ENCODE measurements at places on chromosomes 3 and 15.

DNA sequence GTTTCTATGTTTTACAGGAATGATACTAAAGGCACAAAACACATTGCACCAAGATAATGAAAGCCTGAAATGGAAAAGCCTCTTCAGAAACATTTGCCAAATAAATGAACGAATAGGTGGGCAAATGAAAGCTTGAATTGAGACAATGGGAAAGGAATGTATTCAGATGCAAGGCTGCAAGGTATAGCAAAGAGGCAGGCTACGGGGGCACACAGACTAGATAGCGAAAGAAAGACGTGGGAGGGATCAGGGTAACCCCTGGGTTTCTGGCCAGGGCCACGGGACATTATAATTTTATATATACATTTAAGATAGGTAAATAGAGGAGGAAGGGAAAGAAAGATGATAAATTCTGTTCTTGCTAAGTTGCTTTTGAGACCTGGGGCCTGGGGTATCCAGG is 95.9 kb upstream of the NLGN1 start:
- no peaks in the 10 kb centered on the region for H3K27me3 ChIP-seq
- H3K36me3 ChIP-seq = no peaks in the 10 kb centered on the region
- H3K4me1 ChIP-seq = no peaks in the 10 kb centered on the region
- no peak overlapping the region for H3K4me3 ChIP-seq

DNA sequence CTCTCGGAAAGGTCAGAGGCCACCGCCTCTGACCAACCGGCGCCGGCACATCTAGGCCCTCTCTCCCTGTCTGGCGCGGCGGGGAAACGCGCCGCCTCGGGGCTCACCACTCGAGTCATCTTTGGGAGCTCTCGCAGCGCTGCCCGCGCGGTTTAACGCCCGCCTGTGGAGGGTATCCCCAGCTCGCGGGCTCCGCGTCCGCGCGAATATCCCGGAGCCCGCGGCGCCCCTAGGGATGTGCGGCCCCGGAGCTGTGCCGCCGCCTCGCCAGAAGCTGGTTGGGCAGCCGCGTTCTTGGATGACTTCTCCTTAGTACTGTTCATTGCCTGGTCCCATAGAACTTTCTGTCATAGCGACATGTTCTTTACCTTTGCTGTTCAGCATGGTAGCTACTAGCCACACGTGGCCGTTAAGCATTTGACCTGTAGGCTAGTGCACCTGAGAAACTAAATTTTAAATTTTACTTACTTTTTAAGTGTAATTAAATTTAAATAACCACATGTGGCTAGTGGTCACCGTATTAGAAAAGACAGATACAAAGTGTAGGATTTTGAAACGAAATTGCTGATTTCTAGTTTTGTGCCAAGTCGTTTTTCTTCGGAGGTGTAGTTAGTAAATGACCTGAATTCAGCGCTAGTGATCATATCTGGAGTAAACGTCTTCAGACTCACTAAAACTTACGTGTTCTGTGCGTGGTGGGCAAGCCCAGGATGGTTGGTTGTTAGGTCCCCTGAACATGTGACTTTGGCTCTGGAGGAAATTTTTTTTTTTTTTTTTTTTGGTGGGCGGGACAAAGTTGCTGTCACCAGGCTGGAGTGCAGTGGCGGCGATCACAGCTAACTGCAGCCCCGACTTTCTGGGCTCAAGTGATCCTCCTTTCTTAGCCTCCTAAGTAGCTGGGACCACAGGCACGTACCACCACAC is 835 bp downstream of the ARIH2 start:
- H3K36me3 ChIP-seq = peaks cover 14% of the 10 kb centered on the region
- peak overlapping the region; percentile 98 for H3K4me3 ChIP-seq
- DNase-seq = peak; percentile 43
- H3K4me1 ChIP-seq = peaks cover 6% of the 10 kb centered on the region

DNA sequence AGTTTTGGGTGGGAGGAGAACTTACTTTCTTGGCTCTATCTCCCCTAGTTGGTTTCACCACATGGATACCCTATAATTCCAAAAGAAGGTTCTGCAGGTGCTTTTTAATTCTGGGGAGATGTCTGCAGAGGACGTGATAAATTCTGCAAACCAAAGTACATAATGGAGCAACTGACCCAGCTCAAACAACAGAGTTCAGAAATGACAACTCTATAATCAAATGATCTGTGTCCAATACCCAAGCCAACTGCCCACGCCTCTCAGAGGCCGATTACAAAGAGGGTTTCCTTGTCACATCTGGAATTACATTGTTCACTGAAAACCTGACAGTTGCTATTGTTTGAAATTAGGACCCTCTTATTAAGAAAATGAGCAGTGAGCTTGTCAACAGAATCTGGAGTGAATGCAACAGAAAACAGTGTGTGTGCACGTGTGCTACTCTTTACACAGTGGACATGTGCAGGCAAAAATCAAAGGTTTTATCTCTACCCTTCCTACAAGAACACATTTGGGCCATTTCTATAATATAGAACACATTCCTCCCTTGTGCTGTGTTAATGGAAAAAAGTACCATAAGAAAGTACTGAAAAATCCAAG is 593.0 kb downstream of the MAGI1 start:
- H3K4me3 ChIP-seq = no peak overlapping the region
- H3K27ac ChIP-seq = no peak overlapping the region
- H3K27me3 ChIP-seq = no peaks in the 10 kb centered on the region
- no peak for DNase-seq

DNA sequence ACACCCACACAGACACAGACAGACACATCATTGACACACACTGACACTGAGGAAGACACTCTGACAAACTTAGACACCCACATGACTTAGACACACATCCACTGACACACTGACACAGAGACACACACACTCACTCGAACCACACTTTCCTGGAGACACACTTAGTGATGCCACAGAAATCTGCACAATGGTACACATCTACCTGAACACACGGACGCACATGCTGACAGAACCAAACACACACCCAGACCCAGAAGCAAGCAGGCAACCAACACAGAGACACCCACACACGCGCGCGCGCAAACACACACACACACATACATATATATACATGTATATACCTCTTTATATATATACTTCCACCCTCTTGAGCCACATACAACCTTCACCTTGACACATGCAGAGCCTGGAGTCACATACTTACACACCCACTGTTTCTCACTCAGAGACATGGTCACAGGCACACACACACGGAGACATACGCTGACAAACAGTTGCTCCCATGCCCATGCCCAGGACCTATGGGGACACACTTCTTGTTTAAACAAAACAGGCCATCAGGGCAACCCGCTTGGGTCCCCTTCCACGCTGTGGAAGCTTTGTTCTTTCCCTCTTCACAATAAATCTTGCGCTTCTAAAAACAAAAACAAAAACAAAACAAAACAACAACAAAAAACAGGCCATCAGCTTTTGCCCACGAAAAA is 913 bp upstream of the SCN5A start:
- DNase-seq = peak; percentile 19
- no peaks in the 10 kb centered on the region for H3K36me3 ChIP-seq
- no peak overlapping the region for H3K4me3 ChIP-seq
- H3K4me1 ChIP-seq = peaks cover 4% of the 10 kb centered on the region
- peaks cover 46% of the 10 kb centered on the region for H3K27me3 ChIP-seq

DNA sequence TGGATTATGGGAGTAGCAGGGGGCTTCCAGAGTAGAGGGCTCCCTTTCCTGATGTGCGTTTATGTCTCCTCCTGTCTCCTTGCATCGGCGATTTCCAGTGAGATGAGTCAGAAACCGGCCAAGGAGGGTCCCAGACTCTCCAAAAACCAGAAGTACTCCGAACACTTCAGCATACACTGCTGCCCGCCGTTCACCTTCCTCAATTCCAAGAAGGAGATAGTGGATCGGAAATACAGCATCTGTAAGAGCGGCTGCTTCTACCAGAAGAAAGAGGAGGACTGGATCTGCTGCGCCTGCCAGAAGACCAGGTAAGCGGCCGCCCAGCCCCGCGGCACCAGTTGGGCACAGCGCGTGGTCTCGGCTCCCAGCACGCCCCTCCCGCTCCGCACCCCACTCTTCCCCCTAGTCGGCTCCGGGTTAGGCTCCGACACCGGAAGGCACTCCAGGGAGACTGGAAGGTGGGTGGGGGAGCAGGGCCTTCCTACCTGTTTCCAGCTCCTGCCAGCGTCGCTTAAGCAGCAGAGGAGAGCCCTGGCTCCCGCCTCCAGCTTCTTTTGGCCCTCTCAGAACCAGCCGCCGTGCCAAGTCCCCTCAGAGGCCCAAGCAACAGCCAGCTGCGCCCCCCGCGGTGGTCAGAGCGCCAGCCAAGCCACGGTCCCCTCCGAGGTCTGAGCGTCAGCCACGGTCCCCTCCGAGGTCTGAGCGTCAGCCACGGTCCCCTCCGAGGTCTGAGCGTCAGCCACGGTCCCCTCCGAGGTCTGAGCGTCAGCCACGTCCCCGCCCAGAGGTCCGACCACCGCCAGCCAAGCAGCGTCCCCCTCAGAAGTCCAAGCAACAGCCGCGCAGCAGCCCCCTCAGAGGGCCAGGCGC is 34.7 kb downstream of the MOBP start:
- peaks cover 55% of the 10 kb centered on the region for H3K27me3 ChIP-seq
- peak; percentile 5 for DNase-seq
- no peak overlapping the region for H3K27ac ChIP-seq
- no peaks in the 10 kb centered on the region for H3K36me3 ChIP-seq

DNA sequence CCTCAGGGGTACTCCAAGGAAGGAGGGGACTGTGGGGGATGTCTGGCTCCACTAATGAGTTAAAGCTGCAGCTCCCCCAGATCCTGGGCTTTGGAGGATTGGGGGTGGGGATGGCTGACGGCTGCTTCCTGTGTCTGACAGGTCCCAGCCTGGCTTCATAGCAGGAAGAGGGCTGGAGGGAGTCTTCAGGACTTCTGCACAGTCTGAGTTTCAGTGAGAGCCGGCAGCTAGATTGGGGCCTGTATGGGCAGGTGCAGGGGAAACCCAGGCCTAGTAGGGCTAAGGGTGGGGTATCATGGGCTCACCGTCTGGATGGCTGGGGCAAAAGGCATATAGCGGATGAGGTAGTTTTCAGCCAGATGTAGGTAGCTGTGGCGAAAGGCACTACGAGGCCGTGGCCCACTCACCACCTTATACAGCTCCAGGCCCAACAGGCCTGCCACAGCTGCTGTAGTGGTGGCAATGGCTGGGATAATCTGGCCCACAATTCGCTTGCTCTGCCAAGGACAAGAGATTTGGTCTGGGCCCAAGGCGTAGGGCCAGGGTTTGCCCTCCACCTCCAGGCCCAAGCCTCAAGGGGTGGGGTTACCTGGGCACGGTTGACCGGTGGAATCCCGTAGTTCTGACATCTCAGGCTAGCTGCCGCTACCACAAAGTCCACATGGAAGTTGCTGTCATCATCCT is 4.5 kb downstream of the INKA1 start:
- no peak overlapping the region for H3K4me3 ChIP-seq
- DNase-seq = no peak
- peaks cover 13% of the 10 kb centered on the region for H3K27me3 ChIP-seq
- H3K36me3 ChIP-seq = peaks cover 37% of the 10 kb centered on the region
- H3K4me1 ChIP-seq = peaks cover 29% of the 10 kb centered on the region

GRCh38 chr3:100634493-100635272 is 25.3 kb downstream of the ADGRG7 start:
- H3K4me1 ChIP-seq = peaks cover 40% of the 10 kb centered on the region
- peaks cover 20% of the 10 kb centered on the region for H3K36me3 ChIP-seq
- H3K4me3 ChIP-seq = no peak overlapping the region
- H3K27ac ChIP-seq = peak overlapping the region; percentile 83
- no peaks in the 10 kb centered on the region for H3K27me3 ChIP-seq

DNA sequence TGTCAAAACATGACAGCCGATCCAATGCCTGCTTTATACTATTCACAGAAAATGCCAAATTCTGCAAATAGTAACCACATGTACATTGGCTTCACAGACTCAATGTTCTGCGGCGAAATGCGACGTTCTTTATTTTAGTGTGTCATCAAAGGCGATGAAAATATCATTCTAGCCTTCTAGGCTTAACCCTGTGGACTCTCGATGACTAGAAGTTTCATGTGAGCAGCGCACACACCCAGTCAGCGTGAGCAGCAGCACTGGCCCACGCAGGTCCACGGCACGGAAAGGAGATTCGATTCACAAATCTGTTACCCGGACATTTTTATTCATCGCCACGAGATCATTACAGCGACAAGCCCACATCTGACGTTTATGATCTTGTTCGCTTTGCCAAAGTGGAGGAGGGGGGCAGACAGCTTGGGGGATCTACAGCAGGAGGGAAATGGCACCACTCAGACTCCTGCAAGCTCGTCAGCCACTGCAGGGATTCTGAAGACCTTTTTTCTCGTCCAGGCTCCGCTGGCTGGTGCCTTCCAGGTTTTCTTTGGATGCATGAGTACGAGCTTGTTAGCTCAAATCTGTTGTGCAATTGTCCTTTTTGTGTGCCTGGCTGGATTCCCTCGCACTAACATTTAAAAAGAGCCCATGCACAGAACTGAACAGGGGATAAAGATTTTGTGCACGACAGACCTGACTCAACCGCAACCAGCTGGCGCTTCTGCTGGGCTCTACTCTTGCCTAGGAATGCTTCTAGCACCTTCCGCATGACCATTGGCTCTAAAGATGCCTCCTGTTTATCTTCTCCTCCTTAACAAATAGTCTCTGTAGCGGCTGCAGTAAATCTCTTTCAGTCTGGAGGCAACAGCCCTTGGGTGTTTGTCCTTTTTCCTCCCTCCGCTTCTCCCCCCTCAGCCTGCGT is 938.4 kb downstream of the MCTP2 start:
- no peaks in the 10 kb centered on the region for H3K27me3 ChIP-seq
- H3K4me1 ChIP-seq = no peaks in the 10 kb centered on the region
- no peaks in the 10 kb centered on the region for H3K36me3 ChIP-seq
- DNase-seq = no peak
- no peak overlapping the region for H3K4me3 ChIP-seq

- H3K36me3 ChIP-seq = no peaks in the 10 kb centered on the region
- no peaks in the 10 kb centered on the region for H3K27me3 ChIP-seq
- DNase-seq = no peak
- no peak overlapping the region for H3K4me3 ChIP-seq
- H3K4me1 ChIP-seq = no peaks in the 10 kb centered on the region
- no peak overlapping the region for H3K27ac ChIP-seq
Measured at GRCh38 chr15:31412824-31413223, 86.2 kb downstream of the KLF13 start.

GRCh38 chr3:122314228-122314876 is 10.7 kb upstream of the CSTA start:
- no peak overlapping the region for H3K4me3 ChIP-seq
- DNase-seq = peak; percentile 9
- no peaks in the 10 kb centered on the region for H3K36me3 ChIP-seq
- H3K27ac ChIP-seq = peak overlapping the region; percentile 33
- H3K27me3 ChIP-seq = no peaks in the 10 kb centered on the region
- peaks cover 14% of the 10 kb centered on the region for H3K4me1 ChIP-seq

GRCh38 chr15:59751552-59752413 is 62.7 kb upstream of the BNIP2 start:
- H3K36me3 ChIP-seq = no peaks in the 10 kb centered on the region
- DNase-seq = no peak
- H3K4me3 ChIP-seq = no peak overlapping the region
- no peaks in the 10 kb centered on the region for H3K4me1 ChIP-seq

- peak overlapping the region; percentile 43 for H3K4me3 ChIP-seq
- H3K27ac ChIP-seq = peak overlapping the region; percentile 83
- peaks cover 30% of the 10 kb centered on the region for H3K36me3 ChIP-seq
- no peaks in the 10 kb centered on the region for H3K27me3 ChIP-seq
Measured at GRCh38 chr15:101723171-101723873, 951 bp downstream of the TARS3 start.

Measured in large intestine (tissue), 12 donors.